ENCODE measurements at places on chromosomes 16 and 17.

DNA sequence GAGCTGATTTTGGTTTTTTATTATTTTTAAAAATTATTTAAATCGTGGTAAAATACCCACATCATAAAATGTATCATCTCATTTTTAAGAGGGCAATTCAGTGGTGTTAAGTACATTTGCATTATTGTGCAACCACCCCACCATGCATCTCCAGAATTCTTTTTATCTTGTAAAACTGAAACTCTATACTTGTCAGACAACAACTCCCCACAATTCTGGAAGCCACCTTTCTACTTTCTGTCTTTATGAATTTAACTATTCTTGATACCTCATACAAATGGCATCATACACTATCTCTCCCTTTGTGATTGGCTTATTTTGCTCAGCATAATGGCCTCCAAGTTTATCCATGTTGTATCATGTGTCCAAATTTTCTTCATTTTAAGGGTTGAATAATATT is 97.9 kb downstream of the HS3ST3B1 start:
- DNase-seq = no peak

DNA sequence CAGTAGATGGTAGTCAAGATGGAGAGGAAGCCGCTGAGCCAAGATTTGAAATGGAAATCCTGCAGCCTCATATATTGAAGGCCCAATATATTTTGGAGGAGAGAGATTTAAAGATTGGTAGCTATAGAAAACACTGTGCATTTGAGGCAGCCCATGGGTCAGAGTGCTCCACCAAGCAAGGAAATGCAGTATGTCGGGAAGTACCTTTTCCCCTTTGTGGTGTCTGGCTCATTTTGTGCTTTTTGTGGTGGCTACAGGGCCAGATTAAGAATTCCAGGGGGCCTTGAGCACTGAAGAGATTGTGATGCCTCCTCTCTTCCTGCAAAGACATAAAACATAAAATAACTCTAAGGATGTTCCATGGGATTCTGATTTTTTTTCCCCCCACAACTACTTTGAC is 39.6 kb downstream of the CDRT15 start:
- DNase-seq = no peak

DNA sequence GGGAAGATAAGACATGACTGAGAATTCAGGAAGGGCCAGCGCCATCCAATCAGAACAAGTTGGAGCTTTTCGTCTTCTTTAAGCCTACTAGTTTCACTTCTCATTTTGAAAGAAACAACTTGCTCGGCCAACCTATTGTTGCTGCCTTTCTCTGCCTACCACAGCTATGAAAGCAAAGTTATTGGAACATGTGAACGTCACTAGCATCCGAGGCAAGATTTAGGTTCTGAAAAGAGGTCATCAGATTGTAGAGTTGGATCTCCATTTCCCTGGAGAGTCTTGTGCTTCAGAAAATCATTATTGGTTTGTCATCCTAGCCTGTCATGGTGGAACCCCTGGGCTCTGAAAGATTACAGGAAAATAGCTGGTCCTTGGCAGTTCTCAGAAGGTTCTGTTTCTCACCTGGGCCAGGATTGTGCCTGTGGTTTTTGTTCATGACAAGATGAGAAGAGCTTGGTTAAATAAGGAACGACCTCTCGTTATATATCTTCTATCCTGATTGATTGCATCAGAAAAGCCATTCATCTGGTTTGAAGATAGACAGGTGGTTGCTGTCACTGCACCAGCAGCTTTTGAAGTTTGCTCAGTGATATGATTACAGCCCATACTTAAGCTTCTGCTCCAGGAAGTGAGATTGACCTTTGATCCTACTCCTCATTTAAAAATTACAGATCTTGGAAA is 25.3 kb downstream of the CDH13 start:
- no peak for DNase-seq

DNA sequence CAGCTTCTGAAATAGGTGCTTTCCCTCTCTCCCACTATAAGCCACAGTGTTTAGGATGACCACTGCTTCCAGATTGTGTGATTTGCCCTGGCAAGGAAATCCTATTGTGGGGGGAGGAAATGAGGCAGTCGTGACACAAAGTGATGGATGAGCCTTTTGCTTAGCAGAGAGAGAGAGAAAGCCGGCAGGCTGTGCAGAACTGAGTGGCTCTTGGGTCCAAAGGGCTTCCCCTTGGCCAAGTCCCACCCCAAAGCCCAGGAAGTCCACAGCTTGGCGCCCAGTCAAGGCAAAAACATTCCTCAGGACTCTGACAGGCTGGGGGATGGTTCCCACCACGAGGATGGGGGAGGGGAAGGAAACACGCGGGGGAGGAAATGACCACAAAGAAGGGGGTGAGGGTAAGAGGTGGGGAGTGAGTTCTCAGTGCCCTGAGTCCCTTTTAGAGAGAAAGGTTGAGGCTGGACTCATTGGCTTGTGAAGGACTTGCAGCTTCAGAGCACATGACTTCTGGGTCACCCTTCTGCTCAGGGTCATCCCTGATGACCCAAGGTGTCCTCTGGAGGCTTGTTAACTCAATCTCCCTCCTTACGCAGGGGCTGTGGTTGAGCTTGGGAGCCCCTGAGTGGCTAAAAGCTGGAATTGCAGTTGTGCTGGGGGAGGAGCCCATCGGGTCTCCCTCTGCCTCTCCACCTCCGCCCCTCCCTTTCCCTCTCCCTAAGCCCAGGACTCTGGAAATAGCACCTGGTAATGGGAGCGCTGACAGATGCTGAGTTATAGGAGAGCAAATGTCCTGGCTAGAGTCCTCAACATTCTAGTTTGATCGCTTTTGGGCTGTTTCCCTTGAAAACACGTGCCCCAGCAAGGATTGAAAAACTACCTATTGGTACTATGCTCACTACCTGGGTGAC is 10.3 kb upstream of the MSL1 start:
- peak; percentile 52 for DNase-seq

DNA sequence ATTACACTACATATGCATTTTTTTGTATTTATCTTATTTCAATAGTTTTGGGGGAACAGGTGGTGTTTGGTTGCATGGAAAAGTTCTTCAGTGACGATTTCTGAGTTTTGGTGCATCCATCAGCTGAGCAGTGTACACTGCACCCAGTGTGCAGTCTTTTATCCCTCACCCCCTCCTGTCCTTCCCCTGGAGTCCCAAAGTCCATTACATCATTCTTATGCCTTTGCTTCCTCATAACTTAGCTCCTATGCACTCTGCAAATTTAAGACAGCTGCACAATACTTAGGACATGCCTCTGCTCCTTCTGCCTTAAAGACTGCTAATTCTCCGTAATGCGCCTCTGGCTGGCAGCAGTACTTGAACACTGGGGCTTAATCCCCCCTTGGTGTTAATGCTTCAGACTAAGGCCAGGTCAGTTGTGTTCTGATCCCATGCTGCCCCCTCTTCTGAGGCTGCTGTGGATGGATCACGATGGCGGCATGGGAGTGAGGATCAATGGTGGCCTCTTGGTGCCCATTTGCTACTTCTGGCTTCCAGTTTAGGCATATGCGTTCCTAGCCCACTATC is 146.2 kb downstream of the PARN start:
- no peak for DNase-seq

All from stimulated activated CD4-positive, alpha-beta T cell treated with anti-CD3 and anti-CD28 coated beads, Interleukin-12 subunit alpha, Interleukin-12 subunit beta, amount 100 ng/mL, for 4 hours (primary cell).